ENCODE measurements at places on chromosomes 1 and 21.

GRCh38 chr1:215992620-215993019 lies 425.5 kb downstream of the KCTD3 start:
- DNase-seq, result no peak

- DNase-seq, result no peak
Measured at GRCh38 chr1:40299366-40300248, 17.5 kb downstream of the COL9A2 start.

DNA sequence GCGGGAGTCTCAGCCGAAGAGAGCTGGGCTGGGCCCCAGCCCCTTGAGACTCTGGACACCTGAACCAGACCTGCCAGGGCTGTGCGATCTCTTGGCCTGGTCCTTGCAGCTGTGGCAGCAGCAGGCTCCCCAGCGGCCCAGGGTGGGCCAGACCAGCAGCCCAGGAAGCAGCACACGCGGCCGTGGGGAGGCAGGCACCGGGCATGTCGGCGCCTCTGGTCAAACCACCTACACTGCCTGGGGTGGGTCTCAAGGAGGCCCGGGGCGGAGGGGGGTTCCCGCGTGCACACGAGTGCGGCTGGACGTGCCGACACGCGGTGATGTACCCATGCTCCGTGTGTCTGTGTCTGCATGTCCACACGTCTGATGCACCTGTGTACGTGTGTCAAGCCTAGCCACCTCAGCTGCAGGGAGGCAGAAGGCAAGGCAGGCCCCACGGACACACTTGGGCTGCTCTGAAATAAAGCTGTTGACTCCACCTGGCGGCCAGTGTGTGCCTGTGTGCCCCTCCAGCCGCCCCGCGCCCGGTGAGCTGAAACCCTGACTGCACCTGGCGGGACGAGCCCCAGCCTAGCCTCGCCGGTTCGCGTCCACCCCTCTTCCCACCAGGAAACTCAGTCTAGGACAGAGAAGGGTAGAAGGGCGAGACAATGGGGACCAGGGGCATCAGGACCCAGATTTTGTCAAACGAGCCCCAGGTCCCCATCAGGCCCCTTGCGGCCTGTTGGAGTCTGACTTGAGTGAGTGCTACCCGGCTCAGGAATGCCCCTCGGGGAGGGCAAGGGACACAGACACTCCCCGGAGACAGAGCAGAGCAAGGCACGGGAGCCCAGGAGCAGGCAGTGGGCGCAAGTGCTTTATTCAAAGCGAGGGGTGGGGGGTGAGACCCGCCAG lies 11.6 kb downstream of the SCNN1D start:
- no peak for DNase-seq

DNA sequence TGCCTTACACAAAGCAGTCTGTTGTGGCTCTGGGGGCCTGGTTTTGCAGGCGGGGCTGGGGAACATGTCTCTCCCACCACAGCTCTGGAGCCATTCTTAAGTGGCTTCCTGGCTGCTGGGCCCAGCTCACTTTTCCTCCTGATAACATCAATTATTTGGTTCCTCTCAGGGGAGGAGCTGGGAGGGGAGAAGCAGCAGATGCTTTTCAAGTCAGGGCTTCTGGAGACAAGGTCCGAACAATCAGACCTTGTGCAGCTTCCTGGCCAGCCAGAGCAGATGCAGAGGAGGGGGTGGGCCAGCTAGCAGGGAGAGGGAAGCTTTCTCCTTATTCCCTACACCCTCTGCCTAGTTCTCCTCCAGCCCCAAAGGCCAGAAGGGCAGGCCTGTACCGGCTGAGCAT lies 3.7 kb upstream of the PAQR6 start:
- DNase-seq, result no peak

DNA sequence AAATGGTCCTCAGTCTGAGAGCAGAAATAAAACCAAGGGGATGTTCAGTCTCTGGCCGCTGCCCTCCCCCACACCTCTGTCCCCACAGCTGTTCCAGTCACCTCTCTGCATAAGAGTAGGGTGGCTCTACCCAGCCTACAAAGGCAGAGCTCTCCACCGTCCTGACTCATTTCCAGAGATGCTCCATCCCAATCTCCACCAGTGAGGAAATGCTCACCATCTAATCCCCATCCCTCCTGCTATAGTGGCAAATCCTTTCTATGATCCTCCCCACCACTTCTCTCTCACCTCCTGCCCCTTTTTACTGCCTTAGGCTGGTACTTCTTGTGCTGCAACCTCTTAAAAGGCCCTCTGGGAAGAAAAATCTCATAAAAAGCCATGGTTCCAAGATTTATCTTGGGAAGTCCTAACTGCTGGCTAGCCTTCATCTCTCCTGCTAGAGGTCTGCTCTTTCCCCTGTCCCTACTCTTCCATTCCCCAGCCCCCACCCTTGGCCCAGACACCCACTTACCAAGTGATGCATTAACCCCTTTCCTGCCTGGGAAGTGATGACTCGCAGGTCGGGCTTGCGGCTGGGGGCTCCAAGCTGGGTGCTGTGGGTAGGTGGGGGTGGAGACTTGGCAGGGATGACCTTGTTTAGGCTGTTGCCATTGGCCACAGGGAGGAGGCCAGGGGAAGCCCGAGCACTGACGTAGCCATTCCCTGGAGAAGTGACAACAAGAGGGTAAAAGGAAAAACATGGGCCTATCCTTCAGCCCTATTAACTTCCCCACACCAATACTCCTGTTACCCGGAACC lies 23.9 kb downstream of the MEF2D start:
- DNase-seq, result no peak

DNA sequence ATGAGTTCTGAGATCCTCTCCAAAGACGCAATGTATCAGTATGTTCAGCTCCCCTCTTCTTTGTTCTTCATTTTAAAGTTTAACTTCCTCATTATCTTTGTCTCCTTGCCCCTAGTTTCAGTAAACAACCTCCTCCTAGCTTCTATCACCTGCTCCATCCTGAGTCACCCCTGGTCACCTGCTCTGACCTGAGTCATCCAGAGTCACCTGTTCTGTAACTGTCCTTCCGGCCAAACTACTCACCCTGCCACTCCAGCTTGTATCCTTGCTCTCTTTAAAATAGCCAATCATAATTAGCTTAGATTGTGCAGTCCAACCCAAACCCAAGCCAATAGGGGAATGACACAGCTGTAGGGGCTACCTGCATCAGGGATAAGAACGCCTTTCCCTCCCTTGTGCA lies 332.0 kb downstream of the OLFM3 start:
- DNase-seq, result no peak

- no peak for DNase-seq
Measured at GRCh38 chr1:208278638-208279037, 34.5 kb upstream of the PLXNA2 start.
